ENCODE measurements at places on chromosomes 7 and 10. TPM values are rescaled to one million over a fixed set of nuclear protein-coding genes. Genes with fewer than 3 reads are reported as not detected.

ZNF398 gene
- polyA plus RNA-seq, result 2.5 TPM

CRHR2 gene
- 1.1 TPM for polyA plus RNA-seq

CACNA2D1 gene
- 5.1 TPM for polyA plus RNA-seq

OIT3 gene
- not detected for polyA plus RNA-seq

VWDE gene
- polyA plus RNA-seq, result not detected

MYH16 gene
- not detected for polyA plus RNA-seq

DNAJC2 gene
- 19.5 TPM for polyA plus RNA-seq
